ENCODE measurements at places on chromosomes 4 and X.

GRCh38 chrX:154403858-154404257 is 5.2 kb downstream of the DNASE1L1 start:
- no peak for DNase-seq

GRCh38 chrX:68238568-68238967 is 194.7 kb downstream of the OPHN1 start:
- no peak for DNase-seq

DNA sequence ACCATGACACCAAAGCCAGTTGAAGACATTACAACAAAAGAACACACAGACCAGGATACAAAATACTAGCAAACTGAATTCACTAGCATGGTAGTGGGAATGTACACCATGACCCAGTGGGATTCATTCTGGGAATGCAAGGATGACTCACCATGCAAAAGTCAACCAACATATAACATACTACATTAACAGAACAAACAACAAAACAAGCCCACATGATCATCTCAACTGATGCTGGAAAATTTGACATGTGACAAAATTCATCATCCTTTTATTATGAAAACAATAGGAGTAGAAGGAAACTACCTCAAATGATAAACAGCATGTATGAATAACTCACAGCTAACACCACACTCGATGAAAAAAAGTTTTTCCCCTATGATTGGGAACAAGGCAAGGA is 190.2 kb downstream of the DCLK2 start:
- DNase-seq = no peak

- DNase-seq = peak; percentile 9
Observed at GRCh38 chr4:72767618-72768302, 198.7 kb upstream of the ADAMTS3 start.

GRCh38 chr4:128573781-128574508 is 235.6 kb upstream of the JADE1 start:
- DNase-seq = no peak

- no peak for DNase-seq
Observed at GRCh38 chr4:48103483-48104139, 30.4 kb downstream of the TXK start.

DNA sequence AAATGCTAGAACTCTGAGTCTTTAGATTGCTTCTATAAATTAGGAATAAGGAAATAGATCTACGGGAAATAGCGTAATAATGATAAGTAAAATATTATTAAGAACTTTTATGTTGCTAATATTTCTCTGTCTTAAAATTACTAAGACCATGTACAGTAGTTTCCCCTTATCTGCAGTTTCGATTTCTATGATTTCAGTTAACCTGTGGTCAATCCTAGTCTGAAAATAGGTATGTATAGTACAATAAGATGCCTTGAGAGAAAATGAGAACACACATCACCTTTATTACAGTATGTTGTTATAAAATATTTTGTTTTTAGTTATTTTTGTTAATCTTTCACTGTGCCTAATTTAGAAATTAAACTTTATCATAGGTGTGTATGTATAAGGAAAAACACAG is 92.6 kb downstream of the CCSER1 start:
- no peak for DNase-seq

- DNase-seq = no peak
Observed at GRCh38 chrX:38879631-38880220, 78.5 kb downstream of the MID1IP1 start.

- no peak for DNase-seq
Observed at GRCh38 chr4:35653451-35653850, 590.9 kb downstream of the ARAP2 start.

- no peak for DNase-seq
Observed at GRCh38 chr4:12679217-12679616, 804.9 kb downstream of the RAB28 start.

- no peak for DNase-seq
Observed at GRCh38 chr4:48308901-48309300, 32.4 kb upstream of the SLAIN2 start.

DNA sequence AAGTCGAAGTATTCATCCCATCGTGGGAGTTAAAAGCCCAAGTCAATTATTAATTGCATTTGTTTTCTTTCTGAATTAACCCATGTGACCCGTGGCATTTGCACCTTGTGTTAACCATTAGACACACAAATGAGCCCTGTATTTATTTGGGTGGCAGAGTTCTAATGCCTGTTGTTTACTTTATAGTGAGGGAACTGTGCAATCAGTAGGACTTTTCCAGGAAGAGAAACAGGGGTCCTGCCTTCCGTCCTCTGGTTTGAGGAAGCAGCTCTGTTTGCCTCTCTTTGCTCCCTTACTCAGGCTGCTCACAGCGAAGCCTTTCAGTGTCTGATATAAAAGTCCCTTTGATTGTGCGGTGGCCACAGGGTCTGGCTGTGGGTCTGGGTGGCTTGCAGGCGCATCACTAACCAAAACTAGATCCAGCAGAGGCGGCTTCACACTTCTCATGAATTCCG is 263.6 kb downstream of the PTTG2 start:
- DNase-seq = peak; percentile 56

DNA sequence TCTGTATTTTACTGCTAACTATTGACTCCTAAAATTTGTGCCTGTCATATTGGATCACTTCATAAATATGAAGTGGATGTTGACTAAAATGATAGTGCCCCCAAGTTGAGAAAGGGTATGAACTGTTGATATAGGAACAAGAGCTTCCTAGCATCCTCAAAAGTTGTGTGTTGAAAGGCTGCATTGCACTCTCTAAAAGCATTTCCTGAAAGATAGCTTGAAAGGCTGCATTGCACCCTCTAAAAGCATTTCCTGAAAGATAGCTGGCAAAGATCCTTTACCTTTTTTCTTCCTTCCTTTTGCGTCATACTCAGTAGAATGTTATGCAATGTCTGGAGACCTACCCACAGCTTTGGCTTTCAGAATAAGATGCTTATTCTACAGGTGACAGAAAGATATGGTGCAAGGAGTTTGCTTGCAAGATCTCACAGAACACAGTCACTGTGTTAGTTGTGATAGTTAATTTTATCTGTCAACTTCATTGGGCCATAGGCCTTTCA is 274.6 kb upstream of the GALNTL6 start:
- no peak for DNase-seq

GRCh38 chr4:1027915-1028238 is 16.5 kb downstream of the FGFRL1 start:
- no peak for DNase-seq

- no peak for DNase-seq
Observed at GRCh38 chr4:23390246-23390645, 499.6 kb downstream of the PPARGC1A start.

DNA sequence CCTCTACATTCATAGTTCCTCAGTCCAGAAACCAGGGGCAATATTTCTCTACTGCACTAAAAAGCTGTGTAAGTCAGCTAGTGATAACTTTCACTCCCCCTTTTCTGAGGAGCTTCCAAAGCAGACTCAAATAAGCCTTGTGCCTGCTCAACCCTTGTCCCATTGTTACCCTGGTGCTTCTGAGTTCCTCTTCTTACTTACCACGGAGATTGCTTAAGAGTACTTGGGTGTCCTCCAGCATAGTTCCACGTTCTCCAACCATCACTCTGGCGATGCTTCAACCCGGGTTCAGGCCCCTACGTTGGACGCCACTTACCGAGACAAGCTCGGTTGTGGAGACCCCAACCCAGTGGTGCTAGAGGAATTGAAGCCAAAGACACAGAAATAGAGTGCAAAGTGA is 71.6 kb downstream of the ADAM29 start:
- no peak for DNase-seq

GRCh38 chr4:19776929-19777328 is 474.8 kb upstream of the SLIT2 start:
- DNase-seq = no peak

GRCh38 chr4:139027776-139028175 is 12.2 kb downstream of the NOCT start:
- no peak for DNase-seq

GRCh38 chrX:66674506-66674905 is 35.6 kb upstream of the EDA2R start:
- no peak for DNase-seq

- no peak for DNase-seq
Observed at GRCh38 chrX:33285550-33285949, 74.2 kb upstream of the DMD start.

DNA sequence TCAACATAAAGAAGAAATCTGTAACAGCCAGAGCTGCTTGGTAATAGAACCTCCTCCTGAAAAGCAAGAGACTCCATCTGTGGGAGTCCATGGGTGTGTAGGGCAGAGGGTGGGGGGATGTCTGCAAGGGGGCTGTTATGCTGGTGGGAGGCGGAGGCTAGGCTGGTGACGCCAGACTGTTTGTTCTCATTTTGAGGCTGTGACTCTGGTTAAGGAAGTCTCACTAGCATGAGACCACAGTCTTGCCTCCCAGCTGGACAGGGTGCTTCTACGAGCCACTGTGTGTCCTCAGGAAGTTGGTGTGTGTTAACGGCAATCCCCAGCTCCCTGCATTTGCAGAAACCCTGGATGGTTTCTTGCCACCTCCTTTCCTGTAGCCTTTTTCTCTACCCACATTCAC is 79.8 kb downstream of the NSUN7 start:
- DNase-seq = no peak

- DNase-seq = no peak
Observed at GRCh38 chrX:63658920-63659319, 126.1 kb downstream of the ARHGEF9 start.

DNA sequence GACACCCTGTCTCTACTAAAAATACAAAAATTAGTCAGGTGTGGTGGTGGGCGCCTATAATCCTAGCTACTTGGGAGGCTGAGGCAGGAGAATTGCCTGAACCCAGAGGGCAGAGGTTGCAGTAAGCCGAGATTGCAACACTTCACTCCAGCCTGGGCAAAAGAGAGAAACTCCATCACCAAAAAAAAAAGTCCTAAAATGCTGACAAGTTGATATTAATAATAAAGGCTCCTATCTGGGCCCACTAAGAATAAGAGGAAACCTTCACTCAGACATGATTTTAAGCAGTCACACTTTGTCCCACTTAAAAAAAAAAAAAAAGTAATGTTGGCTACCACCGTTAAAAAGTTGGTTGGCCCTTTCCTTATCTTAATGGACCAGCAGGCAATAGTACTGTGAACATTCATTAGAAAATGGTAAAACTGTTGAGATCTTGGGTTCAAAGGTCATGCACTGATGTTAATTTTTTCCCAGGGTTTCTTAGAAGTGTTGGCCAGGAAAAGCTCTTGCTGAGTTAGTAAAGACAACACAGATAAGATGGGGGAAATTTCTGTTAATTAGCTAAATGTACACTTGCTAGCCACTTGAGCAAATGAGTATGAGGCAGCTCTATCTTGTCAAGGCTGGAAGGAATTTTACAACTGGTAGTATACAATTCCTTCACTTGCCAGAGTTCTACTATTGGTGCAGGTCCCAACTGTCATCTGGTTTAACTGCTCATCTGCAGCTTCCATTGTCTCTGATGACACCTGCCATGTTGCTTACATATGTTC is 43.6 kb upstream of the BMP2K start:
- DNase-seq = no peak

GRCh38 chr4:113674251-113674650 is 87.3 kb downstream of the CAMK2D start:
- peak; percentile 32 for DNase-seq

DNA sequence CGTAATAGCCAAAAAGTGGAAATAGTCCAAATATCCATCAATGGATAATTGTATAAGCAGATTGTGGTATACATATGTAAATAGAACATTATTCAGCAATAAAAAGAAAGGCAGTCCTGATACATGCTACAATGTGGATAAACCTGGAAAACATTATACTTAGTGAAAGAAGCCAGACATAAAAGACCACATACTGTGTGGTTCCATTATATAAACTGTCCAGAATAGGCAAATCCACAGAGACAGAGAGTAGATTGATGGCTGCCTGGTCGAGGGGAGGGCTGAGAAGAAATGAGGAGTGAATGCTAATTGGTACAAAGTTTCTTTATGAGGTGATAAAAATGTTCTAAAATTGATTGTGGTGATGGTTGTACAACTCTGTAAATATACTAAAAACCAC is 397.4 kb upstream of the RPS6KA3 start:
- peak; percentile 40 for DNase-seq

DNA sequence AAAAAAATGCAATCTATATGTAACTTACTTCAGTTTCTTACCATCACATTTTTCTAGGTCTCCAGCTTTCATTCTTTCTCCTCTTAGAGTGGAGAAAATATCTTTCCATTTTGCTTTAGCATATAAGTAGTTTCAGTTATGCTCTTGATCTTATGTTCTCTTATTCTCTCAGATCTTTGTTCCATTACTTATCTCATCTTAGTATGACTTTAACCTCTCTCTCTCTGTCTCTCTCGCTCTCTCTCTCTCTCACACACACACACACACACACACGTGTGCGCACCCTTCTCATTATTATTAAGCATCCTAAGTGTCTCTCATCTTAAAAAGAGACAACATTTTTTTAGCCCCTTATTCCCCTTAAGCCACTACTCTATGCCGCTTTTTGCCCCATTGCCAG is 92.8 kb downstream of the FAAH2 start:
- no peak for DNase-seq

DNA sequence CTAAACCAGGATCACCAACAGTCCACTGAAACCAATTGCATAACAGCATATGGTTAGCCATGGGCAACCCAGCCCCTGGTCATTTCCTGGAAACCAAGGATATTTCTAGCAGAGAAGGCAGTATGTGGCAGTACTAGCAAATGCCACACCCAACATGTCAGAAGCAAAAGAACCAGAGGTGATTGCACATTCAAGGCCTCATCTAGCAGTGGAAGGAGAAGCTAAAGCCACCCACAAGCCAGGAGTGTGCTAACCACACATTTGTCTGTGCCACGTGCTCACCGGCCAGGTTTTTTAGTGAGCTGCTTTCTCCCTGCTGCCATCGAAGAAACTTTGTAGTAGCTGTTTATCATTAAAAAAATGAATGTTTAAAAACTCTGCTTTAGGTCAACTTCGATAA is 42.0 kb downstream of the TEC start:
- DNase-seq = no peak

DNA sequence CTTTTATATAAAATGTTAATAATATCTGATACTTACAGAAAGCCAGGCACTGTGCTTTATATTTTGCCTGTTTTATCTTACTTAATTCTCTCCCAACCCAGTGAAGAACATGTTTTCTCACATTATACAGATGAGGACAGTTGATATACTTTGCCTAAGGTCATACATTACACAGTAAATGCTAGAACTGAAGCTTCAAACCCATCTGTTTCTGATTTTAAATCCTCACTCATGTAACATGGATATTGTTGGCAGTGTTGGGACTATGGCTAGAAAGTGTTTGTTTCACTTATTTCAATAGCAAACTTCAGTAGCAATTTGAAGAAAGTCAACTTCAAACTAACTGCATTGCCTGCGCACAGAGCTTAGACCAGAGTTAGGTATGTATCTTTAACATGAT is 57.4 kb downstream of the RAPGEF2 start:
- DNase-seq = no peak

DNA sequence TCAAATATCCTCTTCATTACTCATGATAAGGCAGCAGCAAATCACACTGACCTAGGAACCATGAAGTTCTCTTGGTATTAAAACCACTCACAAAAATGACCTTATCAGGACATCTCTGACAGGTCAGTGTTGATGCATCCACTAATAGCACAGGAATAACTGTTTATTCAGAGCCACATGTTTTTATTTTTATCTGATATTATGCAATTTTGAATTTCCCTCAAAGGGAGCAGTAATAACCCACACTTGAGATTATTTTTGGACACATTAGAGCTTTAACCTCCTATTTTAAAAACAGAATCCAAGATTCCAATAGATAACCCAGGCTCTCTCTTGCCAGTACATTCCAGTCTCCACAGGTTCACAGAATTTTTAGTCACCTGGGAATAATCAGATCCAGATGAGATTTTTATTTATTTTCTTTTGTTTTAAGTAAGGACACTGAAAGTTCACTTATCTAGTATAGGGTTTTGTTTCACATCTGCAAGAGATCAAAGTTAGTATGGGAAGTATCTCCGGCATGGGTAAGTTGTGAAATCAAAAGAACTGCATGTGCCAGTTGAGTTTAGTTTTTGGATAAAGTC is 36.3 kb upstream of the MYOZ2 start:
- DNase-seq = no peak

Measured in spinal cord (tissue), 10 donors.